ENCODE measurements at places on chromosomes 11 and 22.
A peak's percentile ranks its signal among the peaks of the same experiment; 100 is the strongest.

- peak; percentile 84 for DNase-seq
Measured at GRCh38 chr11:19027829-19028595, 32.5 kb downstream of the MRGPRX2 start.

DNA sequence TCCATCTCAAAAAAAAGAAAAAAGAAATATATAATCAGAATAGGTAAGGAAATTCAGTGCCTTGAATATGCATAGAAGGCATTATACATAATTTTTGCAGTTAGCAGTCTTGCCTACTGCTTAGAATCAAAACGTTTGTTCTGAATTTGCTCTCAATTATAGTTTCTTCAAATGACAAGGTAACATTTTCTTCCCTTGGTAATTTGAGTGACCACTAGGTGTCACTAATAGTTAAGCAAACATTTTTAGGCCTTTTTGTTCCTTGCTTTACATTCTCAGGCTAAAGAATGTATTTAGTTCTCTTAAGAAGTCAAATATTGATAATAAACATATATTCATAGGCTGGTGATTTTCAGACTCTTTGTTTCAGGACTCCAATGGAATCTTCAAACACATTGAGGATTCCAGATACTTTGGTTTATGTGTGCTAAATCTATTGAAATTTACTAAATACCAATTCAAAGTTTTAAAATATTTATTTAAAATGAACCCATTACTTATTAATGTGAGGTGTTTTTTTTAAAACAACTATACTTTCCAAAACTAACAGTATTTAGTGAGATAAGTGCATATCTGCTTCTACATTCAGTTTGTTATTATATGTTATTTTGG is 55.0 kb upstream of the DEPDC7 start:
- DNase-seq, result peak; percentile 11

DNA sequence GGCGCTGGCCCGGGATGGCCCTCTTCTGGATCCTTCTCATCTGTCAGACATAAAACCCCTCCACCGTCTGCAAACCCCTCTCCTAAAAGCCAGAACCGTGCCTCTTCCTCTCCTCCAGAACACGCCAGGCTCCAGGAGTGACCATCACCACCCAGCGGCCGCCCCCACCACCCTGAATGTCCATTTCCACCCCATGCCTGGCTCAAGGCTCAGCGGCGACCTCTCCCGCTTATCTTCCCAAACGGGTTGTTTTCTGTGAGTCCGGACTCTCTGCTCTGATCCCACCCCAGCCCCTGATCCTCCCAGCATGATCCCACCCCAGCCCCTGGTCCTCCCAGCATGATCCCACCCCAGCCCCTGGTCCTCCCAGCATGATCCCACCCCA is 37.6 kb downstream of the CELSR1 start:
- no peak for DNase-seq

DNA sequence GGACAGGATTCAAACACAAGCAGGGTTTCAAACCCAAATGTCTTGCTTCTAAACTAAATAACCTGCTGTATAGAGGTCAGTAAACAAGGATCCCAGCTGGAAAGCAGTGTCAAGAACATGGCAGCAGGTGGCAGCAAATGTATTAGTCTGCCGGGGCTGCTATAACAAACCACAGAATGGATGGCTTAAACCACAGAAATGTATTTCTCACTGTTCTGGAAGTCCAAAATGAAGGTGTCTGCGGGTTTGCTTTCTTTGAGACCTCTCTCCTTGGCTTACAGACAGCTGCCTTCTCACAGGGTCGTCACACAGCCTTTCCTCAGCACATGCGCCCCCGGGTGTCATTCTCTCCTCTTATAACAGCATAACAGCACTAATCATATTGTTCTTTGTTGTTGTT is 65.1 kb upstream of the LRRC55 start:
- peak; percentile 67 for DNase-seq

- no peak for DNase-seq
Measured at GRCh38 chr11:102319544-102319943, 2.3 kb downstream of the BIRC3 start.

GRCh38 chr11:117913736-117914397 is 15.3 kb downstream of the TMPRSS13 start:
- DNase-seq, result no peak

DNA sequence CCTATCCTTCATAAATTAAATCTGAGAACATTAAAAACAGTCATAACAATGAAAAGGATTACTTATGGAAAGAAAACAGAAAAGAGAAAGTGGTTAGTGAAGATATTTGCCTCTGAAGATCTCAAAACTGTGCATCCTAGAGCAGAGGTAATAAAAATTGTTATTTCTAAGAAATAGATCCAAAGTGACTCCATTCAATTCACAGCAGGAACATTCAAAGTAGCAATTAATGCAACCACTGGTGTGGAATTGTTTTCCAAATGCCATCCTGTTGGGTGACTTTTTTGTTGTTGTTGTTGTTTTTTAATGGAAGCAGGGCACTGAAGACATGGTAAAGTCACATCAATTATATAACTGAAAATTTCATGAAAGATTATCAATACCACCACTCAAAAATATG is 1139.5 kb upstream of the CCDC90B start:
- no peak for DNase-seq

GRCh38 chr11:25980091-25980490 is 351.8 kb upstream of the ANO3 start:
- no peak for DNase-seq

GRCh38 chr11:124657904-124658303 is 15.6 kb downstream of the SIAE start:
- DNase-seq, result no peak

DNA sequence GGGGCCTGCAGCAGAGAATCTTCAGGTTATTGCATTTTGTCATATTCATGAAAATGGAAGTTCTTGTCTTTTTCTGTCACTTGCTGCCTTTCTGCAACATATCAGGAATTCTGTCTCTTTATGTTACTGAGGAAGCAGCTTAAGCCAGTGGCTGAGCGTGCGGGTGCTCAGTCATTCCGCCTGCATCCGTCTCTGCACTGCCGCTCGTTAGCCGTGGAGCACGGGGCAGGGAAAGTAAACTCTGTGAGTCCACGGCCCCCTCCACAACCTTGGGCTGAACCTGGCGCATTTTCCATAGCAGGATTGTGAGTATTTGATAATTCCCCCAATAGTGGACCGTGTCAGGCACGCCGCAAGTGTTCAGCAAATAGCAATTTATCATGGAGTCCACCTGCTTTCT is 1007.7 kb downstream of the BRD1 start:
- DNase-seq, result no peak

GRCh38 chr11:61954106-61954850 is 4.1 kb downstream of the BEST1 start:
- no peak for DNase-seq

- no peak for DNase-seq
Measured at GRCh38 chr11:74403607-74404321, 5.5 kb upstream of the PGM2L1 start.

GRCh38 chr11:34599406-34599945 is 21.4 kb upstream of the EHF start:
- DNase-seq, result peak; percentile 77

DNA sequence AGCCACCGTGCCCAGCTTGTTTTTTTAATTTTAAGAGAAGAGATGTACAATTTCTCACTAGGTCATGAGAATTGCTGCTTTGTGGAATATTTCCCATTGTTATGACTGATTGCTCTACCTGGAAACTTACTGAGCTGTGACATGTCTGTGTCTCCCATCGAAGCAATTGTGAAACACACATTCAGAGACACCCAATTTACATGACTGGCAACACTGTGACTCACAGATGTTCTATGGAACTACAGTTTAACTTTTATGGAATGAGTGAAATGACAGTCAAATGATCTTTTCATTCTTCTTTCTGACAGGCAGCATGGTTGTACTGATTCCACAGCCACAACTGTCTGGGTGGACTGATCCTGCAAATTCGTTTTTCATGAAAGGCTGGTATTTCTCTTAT is 32.3 kb downstream of the ELF5 start:
- DNase-seq, result no peak

- DNase-seq, result no peak
Measured at GRCh38 chr11:104526006-104526405, 362.1 kb upstream of the PDGFD start.

DNA sequence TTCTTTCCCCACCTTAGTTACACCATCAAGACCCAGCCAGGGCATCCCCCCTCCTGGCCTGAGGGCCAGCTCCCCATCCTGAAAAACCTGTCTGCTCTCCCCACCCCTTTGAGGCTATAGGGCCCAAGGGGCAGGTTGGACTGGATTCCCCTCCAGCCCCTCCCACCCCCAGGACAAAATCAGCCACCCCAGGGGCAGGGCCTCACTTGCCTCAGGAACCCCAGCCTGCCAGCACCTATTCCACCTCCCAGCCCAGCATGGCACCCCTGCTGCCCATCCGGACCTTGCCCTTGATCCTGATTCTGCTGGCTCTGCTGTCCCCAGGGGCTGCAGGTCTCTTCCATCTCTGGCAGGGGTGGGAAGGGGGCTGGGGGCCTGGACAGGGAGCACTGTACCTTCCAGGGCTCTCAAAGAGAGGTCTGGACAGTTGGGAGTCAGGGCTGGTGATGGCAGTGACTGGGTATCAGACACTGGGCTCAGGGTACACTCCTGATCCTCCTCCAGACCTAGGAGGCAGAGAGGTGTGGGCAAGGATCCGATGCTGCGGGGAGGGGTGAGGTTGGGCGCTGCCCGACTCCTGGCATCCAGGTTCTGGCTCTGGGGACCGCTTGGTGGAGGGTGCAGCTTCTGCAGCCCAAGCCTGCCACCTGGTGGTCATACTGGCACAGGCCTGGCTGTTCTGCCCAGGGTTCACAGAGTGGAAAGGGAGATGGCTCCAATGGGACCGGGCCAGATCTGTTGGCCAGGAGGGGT is at the start of gene UPK2:
UPK2 (plus strand) TSS at position 205 of the 753 bp plus-strand sequence; CDS start at position 258, 53 bp downstream.
- peak; percentile 88 for DNase-seq

DNA sequence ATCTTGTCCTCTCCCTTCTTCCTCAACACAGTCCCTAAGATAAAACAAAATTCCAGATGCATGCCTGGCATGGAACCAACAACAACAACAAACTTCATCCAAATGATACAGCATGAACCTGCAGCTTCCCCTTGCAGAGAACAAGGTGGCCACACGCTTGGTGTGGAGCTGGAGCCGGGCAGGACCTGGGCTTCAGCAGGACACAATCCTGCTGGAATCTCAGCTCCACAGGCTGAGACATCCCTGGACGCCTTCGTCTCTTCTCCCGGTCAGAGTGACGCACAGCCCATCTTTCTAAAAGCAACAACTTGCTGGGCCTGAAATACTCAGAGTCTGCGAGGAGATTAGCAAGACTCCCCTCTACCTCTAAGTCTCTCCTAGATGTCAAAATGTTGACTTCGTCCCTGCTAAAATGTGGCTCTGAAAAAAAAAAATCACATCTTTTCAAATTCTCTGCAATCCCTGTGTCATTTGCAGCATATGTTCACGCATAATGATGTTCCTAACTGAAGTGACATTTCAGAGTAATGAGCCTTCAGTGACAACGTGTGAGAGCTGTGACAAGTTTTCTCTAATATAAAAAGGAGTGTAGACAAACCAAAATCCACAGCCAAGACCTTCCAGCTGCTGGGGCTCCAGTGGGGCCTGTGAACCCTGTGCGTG is 1232.3 kb downstream of the TBC1D22A start:
- DNase-seq, result no peak

DNA sequence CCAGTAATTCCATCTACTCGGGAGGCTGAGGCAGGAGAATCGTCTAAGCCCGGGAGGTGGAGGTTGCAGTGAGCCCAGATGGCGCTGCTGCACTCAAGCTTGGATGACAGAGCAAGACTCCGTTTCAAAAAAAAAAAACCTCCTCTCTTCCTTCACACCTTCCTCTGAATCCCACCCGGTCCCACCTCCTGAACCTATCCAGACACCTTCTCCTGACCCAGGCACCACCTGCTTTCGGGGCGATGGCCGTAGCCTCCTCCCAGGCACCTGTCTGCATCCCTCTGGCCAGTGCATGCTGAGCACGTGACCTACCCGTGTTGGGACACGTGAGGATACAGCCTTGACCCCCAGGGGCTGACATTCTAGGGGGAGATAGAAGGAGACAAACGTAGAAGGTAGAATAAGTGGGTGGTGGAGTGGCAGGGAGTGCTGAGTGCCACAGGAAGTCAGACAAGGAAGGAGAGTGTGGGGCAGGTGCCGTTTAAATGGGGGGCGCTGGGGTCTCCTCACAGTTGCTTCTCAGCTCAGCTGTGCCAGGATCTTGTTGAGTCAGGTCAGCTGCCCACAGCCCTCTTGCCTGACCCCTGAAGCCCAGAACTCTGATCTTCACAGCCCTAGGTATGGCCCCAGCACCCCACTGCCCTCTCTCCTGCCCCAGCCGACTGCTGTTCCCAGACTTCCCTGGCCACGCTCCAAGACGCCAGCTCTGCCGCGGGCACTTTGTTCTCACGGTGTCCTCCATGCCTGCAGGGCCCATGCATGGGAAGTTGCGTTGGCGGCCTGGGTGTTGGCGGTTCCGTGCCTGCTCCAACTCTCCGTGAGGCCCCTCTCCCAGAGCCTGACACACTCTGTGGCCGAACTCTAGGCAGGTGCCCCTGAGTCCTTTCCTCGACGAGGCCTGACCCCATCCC is 1.2 kb upstream of the MIOX start:
- no peak for DNase-seq

- DNase-seq, result no peak
Measured at GRCh38 chr11:17547051-17547577, at the start of gene OTOG. Gene OTOG (plus strand): TSS chr11:17547259. CDS start chr11:17547373, 114 bp downstream.

- no peak for DNase-seq
Measured at GRCh38 chr22:31825513-31825912, 71.7 kb downstream of the DEPDC5 start.

GRCh38 chr22:48712558-48713271 is 1115.0 kb downstream of the BRD1 start:
- no peak for DNase-seq

GRCh38 chr11:35166369-35167360 is 27.7 kb downstream of the CD44 start:
- peak; percentile 54 for DNase-seq

DNA sequence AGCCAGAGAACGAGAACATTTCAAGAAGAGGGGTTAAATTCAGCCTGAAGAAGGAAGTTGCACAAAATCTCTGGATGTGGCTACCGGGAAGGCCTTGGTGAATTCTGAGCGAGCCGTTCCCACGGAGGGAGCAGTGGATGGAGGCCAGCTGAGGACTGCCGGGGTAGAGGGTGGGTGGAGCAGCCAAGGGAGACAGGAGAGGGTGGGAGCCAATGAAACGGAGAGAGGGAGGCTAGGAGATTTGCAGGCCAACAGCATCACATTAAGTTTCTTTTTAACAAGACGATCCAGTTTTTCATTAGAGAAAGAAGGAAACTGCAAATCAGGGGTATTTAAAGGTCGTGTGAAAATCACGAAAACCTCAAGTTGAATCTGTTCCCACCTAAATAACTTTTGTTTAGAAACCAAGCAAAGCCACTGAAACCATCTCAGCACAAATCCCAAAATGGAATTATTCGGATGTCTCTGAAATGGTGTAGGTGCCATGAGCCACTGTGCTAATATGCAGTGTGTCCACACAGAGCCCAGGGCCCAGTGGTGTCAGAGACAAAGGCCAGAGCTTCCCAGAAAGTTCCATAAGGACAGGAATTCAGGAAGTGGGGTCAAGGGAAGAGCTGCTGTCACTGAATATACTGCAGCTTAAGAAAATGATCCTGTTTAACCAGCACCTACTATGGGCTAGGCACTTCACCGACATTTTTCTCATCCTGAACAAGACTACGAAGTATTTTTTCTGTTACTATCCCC is 59.7 kb upstream of the SLC35C1 start:
- no peak for DNase-seq

- DNase-seq, result no peak
Measured at GRCh38 chr22:29267462-29267857, 321 bp downstream of the RHBDD3 start.

- no peak for DNase-seq
Measured at GRCh38 chr11:118152020-118152551, 537 bp downstream of the SCN4B start.

- peak; percentile 22 for DNase-seq
Measured at GRCh38 chr11:122721964-122722266, 66.4 kb downstream of the UBASH3B start.

All from urothelium cell line (cell line).